ENCODE measurements at places on chromosomes 1 and 21. TPM values are rescaled to one million over a fixed set of nuclear protein-coding genes. Genes with fewer than 3 reads are reported as not detected.
A peak's percentile ranks its signal among the peaks of the same experiment; 100 is the strongest.

Gene TMPRSS3
- total RNA-seq, result not detected

Gene LCE1F
- not detected for total RNA-seq

Gene CFHR1
- not detected for total RNA-seq

GRCh38 chr1:53572815-53573173, 113.6 kb downstream of the DMRTB1 start:
- DNase-seq, result no peak

DNA sequence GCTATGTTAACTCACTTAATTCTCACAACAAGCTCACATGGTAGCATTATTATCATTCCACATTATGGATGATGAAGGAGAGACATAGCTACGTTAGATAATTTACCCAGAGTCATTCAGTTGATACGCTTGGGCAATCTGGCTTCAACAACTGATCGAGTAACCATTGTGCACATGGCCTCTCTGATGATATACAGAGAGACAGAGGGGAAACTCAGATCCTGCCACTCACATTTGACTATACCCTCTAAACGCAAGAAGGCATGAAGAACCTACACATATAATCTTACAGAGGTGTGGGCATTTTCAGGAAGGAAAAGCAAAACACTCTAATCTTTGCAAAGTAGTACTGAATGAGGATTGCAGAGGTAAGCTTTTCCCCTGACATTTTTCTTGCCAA, 360.1 kb downstream of the BARHL2 start:
- no peak for DNase-seq

DNA sequence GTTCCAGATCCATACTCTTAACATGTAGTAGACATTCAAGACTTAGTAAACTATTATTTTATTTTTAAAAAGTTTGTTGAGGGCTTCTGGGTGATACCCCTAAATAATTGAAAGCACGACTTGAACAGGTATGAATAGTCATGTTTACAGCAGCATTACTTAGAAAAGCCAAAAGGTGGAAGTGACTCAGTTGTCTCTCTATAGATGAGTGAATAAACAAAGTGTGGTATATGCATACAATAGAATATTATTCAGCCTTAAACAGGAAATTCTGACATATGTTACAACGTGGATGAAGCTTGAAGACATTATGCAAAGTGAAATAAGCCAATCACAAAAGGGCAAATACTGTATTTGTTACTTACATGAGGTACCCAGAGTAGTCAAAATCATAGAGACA, 26.5 kb downstream of the TSNAX start:
- peak; percentile 13 for DNase-seq

DNA sequence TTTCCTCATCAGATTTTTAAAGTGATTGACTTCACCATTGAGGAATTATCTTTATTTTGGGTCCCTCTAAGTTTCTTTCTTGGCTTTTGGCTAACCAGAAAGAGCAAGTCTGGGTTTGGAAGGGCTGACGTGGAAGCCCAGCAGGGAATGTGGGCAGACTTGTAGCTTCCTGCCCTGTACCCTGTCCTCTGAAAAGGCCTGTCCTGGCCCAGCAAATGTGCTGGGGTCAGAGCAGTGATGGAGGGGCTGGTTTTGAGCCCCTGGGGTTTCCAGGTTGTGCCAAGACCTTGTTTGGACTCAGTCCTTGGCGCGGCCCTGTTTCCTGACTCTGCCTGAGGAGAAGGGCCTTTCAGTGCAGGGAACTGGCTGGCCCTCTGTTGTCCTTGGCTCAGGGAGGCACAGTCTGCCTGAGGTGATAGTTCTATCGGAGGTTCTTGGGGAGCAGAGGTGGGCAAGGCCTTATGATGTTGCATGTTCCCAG, 72.1 kb downstream of the UCK2 start:
- peak; percentile 55 for DNase-seq

GRCh38 chr1:171898941-171899340, 57.6 kb downstream of the DNM3 start:
- DNase-seq, result peak; percentile 93

DNA sequence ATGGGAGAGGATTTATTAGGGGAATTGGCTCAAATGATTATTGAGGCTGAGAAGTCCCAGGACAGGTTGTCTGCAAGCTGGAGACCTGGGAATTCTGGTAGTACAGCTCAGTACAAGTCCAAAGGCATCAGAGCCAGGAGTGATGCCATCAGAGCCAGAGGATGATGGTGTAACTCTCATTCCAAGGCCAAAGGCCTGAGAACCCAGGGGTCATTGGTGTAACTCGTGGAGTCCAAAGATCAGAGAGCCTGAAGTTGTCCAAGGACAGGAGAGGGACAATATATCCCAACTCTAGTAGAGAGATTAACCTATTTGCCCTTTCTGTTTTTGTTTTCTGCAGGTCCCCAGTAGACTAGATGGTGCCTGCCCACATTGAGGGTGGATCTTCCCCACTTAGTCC, 134.3 kb downstream of the MAP3K21 start:
- no peak for DNase-seq

DNA sequence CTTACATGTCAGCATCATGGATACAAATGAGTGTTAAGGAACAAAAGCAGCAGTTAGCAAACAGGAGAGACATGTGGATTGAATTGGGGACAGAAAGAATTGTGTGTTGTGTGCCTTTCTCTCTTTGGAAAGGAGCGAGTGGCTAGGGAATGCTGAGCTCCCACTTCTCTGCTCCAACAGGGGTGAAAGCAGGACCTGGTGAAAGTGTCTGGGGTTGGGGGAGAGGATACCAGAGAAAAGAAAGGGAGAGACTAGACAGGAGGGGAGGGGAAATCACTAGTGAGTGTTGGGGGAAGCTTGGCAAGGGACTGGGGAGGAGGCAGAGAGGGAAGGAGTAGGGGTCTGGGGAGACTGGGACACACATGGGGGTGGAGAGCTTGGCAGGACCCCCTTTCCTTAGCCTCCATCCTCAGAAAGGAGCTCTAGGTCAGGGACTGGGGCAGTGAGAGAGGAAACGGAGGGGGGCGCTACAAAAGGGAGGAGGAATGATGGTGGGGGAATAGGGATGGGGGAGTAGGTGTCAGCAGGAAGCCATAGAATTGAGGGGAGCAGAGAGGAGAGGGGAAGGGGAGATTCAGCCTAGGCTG, 2.2 kb downstream of the KIRREL1 start:
- no peak for DNase-seq

- peak; percentile 73 for DNase-seq
Observed at GRCh38 chr1:197696372-197696771, 78.9 kb downstream of the DENND1B start.

GRCh38 chr1:93566227-93566626, 115.4 kb downstream of the BCAR3 start:
- DNase-seq, result no peak

DNA sequence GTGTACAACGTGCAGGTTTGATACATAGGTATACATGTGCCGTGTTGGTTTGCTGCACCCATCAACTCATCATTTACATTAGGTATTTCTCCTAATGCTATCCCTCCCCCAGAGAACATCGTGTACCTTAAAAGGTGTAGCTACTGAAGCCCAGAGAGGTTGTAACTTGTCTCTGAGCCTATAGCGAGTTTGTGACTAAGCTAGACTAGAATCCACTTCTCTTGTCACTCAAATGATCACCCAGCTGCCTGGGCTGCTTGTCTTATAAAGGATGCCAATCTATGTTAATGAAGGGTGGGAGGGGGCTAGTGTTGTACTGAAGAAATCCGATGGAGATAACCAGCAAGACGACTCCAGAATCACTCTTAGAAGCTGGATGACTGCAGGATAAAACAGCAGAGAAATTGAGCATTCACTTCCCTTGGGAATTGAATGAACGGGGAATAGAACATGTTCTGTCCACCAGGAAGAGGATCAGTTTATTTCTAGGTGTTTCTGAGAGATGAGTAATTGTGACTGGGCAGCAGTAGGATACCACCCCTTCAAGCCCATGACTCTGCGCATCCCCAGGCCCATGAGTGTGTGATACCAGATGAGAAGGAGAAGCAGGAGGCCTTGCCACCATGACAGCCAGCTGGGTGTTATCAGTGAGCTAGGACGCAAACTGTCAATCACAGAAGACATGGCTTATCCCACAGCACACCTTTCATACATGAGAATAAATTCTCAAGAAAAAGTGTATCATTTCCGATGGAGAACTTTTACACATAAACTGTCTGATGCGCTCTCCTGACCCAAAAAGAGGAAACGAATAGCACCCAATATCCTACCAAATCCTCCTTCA, 390.4 kb downstream of the NTNG1 start:
- DNase-seq, result peak; percentile 88

DNA sequence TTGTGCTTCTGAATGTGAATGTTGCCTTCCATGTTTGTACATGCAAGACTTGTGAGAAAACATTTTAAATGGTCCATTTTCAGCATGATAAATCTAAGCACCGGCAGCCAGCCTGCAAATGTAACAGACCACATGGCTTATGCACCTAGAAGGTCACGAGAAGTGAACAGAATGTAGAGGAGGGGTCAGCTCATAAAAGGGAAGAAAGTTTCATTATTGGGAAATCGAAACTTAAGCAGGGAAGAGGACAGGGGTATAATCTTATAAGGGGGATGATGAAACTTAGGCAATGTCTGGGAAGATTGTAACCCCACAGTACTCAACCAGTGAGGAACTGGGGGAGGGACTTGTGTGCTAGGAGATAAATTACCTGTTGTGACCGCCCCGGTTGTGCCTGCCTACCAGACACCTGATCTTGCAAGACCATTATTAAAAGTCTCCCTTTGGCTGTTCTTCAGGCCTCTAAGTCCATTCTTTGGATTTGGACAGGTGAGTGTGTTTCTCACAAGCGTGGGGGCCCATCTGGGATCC, 37.7 kb upstream of the VN1R5 start:
- DNase-seq, result no peak

DNA sequence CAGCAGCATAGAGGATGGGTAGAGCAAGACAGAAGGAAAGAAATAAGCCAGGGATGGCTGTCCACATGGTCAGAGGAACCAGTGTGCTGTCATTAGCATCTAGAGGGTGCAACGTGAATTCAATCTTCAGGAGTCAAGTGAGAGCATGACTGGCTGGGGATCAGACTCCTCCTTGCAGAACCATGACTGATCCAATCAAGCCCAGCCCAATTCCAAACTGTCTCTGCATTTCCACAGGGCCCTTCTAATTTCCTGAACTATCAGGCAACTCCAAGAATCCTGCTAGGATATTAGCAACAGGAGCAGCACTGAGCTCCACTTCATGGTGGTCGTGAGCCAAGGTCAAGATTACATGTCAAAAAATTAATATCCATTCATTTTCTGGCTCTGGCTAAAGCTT, 166.8 kb upstream of the CAMK1G start:
- DNase-seq, result peak; percentile 52

- no peak for DNase-seq
Observed at GRCh38 chr1:2821966-2822620, 20.6 kb upstream of the TTC34 start.

- DNase-seq, result no peak
Observed at GRCh38 chr1:245748240-245748639, 593.5 kb downstream of the KIF26B start.
